ENCODE measurements at places on chromosomes 1 and 21.

DNA sequence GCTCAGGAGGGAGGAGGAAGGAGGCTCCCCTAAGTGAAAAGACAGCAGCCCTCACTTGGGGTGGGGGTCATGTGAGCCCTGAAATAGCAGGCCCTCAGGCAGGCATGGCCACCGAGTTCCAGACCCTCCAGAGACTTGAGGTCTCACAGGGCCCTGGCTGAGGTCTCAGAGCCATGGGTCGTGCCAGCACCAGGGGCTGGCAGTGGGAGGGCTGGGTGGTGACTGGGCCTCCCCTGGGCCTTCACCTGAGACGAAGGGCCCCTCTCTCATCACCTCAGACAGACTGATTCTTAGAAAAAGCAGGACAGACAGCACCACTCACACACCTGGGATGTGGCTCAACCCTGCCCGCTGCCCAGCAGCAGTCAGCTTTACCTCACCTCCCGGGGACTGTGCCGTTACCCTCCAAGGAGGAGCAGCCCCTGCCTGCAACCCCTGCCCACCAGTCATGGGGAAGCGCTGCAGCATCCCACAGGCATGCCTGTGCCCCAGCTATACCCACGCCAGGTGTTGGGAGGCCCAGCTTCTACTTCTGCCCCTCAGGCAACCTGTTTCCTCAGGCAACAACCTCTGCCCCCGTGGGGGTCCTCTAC is 42.6 kb upstream of the LRP8 start:
- no peak for DNase-seq

DNA sequence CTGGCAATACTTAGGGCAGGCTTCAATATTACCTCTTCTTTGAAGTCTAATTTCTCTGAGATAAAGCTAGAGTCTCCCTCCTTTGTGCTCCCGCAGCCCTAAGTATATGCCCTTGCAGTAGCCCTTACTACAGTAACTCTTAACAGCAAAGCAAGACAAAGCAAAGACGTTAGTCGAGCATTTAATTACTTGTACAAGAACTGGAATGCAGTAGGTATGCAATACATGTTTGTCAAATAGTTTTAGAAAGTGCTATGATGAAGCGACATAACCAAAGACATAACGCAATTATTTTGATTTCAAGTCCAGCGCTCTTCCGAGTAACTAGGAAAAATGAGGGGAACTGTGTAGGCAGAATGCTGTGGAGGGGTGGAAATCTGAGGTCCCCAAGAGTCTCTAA is 1.6 kb downstream of the P3H1 start:
- no peak for DNase-seq

DNA sequence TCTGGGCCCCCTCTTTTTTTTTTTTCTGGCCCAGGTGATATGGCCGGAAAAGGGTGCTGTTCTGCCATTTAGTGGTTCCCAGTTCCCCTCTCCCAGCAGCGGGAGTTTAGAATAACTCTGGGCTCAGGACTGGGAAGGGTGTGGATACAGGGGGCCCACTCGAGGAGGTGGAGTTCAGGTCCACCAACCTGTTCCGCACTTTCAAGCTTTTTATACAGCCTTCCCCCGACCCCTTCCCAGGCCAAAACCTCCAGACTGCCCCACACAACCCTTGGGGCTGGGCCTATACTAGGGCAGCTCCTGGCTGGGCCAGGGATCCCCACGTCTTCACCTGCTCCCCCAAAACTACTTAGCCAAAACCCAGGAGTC is 402 bp downstream of the PLEKHG5 start:
- no peak for DNase-seq

GRCh38 chr1:94783342-94784189 is 36.6 kb upstream of the SLC44A3 start:
- DNase-seq, result peak; percentile 73

GRCh38 chr1:66278260-66279021 is 255.5 kb upstream of the SGIP1 start:
- no peak for DNase-seq

GRCh38 chr1:228304225-228304624 is 96.4 kb downstream of the OBSCN start:
- DNase-seq, result peak; percentile 1

- no peak for DNase-seq
These were observed 1333.9 kb downstream of the AMY1C start for GRCh38 chr1:105083611-105084010.

GRCh38 chr1:149931212-149931790 is 3.7 kb upstream of the SF3B4 start:
- no peak for DNase-seq

DNA sequence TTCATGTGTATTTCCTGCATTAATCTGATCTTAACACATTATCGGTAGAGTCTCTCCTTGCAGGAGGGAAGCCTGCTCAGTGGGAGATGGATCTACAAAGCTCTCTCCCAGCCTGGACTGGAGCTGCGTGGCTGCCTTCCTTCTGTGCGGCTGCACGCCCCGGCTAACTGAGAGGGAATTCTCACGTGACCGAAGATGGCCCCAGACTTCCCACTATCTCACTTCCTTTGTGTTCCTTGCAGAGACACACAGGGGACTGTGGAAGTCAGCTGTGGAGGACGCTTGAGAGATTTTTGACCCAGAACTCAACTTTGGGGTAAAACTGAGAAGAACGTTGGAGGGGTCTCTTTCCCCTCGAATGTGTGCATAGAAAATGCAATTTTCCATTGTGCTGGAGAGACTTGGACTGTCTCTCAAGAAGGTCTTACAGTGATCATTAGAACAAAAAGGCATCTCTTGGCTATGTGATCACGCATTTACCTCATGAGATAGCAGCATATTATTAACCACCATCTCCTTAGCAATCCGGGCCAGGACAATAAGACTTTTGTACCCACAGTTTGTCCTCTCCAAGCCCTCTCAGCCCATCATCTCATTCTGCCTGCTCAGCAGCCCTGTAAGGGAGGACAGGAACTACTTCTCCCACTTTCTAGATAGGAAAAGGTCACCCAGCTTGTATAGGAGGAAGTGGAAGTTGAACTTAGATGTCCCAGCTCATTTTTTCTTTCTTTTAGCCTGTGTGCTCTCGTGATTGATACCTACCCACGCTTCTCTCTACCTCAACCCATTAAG is 49.3 kb upstream of the TARBP1 start:
- DNase-seq, result no peak

DNA sequence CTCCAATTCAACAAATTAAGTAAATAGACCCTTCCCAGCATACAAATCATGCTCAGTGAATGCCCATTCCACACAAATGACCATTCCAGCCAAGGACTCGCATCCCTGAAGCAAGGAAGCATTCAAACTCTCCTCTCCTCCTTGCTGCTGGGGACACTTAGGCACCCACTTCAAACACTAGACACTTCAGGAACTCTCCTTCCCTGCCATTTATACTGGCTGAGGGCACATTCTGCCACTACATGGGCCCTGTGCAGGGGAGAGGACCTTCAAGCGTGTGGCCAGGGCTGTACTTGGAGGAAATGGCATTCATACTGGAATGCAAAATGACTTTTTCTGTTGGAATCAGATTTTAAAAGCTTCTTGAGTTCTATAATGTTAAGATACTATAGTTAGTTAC is 22.3 kb downstream of the GJA5 start:
- DNase-seq, result no peak

DNA sequence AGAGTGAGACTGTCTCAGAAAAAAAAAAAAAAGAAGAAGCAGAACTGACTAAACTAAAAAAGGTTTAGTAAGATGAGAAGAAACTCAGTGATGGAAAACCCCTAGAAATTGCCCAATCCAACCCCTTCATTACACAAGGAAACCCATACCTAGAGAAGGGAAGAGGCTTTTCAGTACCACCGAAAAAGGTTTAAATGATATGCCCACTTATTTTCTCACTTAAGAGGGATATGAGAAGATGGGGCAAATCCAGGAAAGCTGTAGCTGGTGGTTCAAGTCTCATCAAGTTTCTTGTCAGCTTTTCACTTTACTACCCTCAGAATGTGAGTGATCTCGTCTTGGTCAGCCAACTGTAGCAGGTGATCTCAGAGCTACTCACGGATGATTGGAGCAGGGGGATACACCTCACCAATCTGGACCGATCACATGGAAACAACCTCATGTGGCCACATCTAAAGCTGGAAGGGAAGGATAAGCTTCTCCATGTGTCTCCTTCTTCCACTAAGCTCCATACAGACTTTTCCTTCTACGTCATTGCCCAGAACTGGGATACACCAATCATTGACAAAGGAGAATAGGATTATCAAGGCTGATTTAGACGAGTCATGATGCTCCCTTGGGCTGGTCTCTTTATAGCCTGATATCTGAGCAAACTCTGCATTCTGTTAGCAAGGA is 126.7 kb upstream of the POU3F1 start:
- DNase-seq, result no peak

GRCh38 chr1:89657886-89658285 is 25.0 kb downstream of the LRRC8C start:
- no peak for DNase-seq

Data from transverse colon (tissue), 4 donors.